Esophagus squamous epithelium (tissue), 5 donors: ENCODE measurements at places on chromosomes 2 and 18. TPM values are rescaled to one million over a fixed set of nuclear protein-coding genes. Genes with fewer than 3 reads are reported as not detected.

The MYL1 gene
- total RNA-seq, result not detected

- no peak for DNase-seq
Measured at GRCh38 chr2:159409116-159409800, 122.8 kb upstream of the WDSUB1 start.

DNA sequence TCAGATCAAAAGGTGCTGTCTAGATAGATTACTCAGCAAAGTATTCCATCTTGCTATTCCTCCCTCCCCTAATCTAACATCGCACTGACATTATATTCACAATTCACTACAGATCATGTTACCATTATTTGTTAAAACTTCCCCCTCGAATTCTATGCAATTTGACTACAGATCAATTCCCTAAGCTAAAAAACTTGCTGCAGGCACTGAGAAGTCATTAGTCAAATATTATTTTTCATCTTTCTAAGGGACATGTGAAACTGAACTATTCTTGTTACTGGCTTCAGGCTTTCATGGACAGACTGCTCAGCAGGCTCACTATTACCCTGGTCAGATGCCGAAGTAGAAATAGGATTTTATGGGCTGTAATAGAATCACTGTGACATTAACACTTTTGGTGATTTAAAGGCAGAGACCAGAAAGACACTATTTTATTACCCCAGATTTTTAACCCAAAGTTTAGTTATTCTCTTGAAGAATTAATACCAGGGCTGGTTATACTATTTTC, 15.1 kb downstream of the MYL1 start:
- no peak for DNase-seq

- no peak for DNase-seq
Measured at GRCh38 chr2:132609101-132609890, 60.7 kb downstream of the LYPD1 start.
